Motor neuron (in vitro differentiated cells): ENCODE measurements at places on chromosomes 12 and 14.

DNA sequence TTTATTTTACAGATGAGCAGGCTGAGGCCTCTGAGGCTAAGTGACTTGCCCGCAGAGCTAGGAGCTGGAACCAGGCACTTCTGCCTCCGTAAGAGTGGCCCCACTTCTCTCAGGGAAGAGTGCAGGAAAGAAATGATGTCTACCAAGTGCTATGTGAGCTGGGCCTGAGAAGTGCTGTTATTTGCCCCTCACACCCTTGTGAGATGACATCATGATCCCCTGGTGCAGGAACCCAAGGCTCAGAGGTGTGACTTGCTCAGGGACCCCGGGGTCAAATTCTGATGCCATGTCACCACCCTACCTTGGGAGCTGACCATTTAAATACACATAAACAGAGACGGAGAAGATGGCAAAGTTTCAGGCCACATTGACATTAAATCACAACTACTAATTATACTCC lies 63.7 kb upstream of the DDX11 start:
- ATAC-seq = no peak

GRCh38 chr14:55749201-55749812 lies 169.3 kb downstream of the KTN1 start:
- no peak for ATAC-seq

- ATAC-seq = peak; percentile 88
These were observed 72.7 kb downstream of the MYRFL start for GRCh38 chr12:69897744-69898143.

- no peak for ATAC-seq
These were observed 2.7 kb downstream of the PDE3A start for GRCh38 chr12:20370866-20371519.

- ATAC-seq = no peak
These were observed 34.1 kb upstream of the CPM start for GRCh38 chr12:68967046-68967445.

GRCh38 chr12:123337070-123337469 lies 27.6 kb downstream of the SBNO1 start:
- ATAC-seq = no peak

DNA sequence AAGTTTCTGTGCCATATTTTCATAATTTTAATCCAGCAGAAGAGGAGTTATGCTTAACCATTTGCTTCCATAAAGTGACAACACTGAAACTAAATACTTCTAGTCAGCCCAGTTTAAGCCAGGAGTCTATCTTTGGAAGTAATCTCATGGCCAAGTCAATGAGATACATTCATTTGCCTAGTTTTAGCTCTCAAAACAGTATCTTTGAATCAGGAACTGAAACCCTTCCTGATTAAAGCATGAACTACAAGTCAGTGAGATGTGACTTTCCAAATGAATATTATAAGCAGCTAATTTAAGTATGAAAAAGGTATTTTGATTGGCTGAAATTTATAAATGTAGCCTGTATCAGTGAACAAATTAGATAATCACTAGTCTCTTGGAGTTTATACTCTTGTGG lies 491.5 kb downstream of the SLC6A15 start:
- ATAC-seq = no peak

DNA sequence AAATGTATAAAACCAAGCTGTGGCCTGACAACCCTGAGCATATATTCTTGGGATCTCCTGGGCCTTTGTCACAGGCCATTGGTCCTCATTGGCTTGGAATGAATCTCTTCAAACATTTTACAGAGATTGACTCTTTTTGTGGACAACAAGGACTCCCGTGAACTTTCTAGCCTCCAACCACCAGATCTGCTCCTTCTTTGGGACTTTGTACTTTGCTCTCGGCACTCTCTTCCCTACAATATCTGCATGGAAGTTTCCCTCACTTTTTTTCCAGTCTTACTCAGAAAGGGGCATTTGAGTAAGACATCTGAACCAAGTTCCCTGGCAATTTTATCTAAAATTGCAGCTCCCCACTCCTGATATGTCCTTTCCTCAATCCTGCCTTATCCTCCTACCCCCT lies 158.8 kb downstream of the PHLDA1 start:
- ATAC-seq = no peak

DNA sequence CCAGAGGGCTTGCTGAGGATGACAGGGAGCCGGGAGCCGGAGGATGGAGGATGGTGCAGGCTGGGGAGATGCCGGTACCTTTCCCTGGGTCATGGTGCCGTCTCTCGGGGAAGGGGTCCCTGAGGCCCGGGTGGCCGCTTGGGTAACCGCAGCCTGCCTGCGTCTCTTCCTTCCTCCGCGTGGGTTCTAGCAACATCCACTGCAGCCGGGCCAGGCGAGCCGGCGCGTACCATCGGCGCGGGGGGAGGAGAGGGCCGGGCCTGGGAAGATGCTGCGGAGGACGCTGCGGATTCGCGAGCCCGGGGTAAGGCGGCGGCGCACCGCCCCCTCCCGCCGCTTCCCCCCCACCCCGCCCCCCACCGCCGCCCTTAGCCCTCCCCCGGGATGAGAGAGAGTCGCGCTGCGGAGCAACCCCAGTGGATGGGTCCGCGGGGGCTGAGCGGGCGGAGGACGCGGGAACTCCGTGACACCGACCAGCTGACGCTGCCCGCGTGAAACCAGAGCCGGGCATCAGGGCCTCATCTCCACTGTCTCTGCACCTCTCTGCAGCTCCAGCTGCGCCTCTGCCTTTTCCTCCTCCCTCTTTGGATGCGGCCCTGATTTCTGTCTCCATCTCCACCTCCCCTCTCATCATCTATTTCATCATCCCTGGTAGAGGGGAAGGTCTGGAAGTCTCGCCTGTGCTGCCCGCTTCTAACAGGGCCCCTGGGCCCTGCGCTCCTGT lies at the start of gene FAIM2:
Gene FAIM2 (minus strand): TSS at position 201 of the 724 bp plus-strand sequence. CDS start 108 bp downstream, at position 93.
- peak; percentile 90 for ATAC-seq

GRCh38 chr12:41053046-41053445 lies 135.1 kb upstream of the PDZRN4 start:
- ATAC-seq = no peak

DNA sequence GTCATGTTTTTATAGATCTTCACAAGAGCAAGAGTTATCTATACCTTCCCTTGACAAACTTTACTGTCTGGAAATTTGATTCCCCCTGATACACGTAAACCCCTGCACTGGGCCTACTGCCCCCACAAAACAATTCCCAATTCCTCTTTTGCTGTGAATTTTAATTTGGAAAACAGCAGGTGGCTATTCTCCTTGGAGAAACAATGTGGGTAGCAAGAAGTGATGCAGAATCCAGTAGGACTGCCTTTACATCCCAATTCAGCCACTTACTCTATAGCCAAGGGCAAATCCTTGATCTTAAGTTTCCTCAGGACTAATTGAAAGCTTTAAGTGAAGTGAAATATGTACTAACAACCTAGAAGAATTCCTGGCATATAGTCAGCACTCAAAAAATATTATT lies 129.3 kb downstream of the ACSS3 start:
- ATAC-seq = no peak

DNA sequence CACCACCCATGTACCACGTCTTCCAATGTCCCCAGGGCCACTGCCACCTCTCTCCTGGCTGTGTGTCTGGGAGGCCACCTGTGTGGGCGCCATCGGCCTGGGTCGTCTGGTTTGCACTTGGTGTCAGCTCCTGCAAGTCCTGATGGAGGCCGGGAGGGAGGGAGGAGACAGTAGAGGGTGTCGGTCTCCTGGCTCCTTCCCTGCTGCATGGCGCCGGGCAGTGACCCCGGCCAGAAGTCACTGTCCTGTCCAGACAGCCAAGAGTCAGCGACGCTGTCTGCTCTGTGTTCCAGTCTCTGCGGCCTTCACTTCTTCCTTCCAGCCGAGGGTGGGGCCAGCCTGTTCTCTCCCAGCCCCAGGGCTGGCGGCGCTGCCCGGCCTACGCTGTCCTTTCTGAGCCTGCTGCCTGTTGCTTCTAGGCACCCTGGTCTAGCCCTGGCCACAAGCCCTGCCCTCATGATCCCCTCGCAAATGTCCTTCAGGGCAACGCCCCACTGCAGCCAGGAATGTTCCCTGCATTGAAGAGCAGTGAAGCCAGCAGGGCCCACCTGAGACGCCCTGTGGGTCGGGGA lies 13.0 kb upstream of the LBHD2 start:
- ATAC-seq = no peak

GRCh38 chr14:64279704-64280668 lies 14.2 kb downstream of the ESR2 start:
- ATAC-seq = no peak

DNA sequence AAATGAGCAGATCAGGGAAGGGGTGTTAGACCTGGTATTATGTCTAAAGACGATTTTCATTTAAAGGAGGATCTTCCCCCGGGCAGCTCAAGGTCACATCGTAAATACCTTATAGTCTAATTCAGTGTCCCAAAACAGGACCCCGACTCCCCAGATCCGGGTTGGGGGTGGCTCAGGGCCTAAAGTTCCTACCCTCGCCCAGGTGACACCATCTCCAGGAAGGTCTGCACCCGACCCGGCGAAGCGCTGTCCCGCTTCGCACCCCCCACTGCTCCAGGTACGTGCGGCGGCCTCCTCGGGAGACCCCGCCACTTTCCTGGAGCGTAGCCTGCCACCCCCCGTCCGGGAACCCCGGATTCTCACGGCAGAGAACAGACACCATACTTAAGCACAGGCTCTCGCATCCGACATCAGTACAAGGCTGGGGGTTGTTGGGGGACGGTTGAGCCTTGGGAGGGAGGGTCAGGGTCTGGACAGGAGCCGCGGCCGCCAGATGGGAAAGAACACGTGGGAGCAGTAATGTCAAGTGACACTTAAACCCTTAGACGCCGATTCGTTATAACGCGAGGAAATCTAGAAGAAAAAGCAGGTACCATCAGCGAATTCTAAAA lies 556 bp downstream of the TIMM9 start:
- ATAC-seq = peak; percentile 80

DNA sequence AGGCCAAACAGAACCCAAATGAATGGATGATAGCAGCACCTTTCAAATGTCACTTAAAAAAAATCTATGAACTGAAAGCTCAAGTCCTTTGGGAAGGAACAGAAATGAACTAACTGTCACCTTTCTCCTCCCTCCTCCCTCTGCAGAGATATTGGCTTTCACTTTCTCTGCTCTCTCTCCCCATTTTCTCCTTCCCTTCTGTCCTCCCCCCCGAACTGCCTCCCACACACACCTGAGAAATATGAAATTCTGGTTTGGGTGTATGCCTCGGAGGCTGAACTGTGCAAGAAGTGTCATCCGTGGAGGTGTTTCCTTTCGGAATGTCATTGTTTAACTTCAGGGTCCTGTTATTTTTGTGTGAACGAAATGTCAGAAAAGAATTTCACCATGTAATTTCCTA lies 87.8 kb downstream of the NEDD1 start:
- ATAC-seq = no peak

GRCh38 chr14:34088914-34089313 lies 138.0 kb upstream of the EGLN3 start:
- ATAC-seq = no peak

- ATAC-seq = peak; percentile 76
These were observed 994.5 kb upstream of the FLRT2 start for GRCh38 chr14:84535484-84535883.

DNA sequence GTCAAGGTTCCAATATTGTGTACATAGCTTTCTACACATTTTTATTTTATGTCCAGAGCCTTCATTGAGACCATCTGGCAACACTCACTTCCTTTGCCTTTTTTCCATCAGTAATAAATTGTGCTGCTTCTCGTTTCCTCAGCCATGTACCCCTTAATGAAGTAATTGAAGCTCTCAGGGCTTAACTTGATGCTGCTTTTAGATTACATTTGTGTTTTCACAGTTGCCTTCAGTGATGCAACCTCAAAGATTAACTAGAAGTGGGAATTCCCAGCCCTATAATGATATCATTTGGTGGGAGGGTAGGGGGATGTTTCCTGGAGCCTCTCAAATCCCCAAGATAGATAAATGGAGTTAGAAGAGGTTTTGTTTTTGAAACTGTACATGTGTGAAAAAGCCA lies 80.2 kb upstream of the KRR1 start:
- ATAC-seq = no peak

GRCh38 chr12:125071456-125071855 lies 6.2 kb downstream of the AACS start:
- ATAC-seq = no peak

- no peak for ATAC-seq
These were observed 707.6 kb upstream of the MDGA2 start for GRCh38 chr14:48382961-48383360.

DNA sequence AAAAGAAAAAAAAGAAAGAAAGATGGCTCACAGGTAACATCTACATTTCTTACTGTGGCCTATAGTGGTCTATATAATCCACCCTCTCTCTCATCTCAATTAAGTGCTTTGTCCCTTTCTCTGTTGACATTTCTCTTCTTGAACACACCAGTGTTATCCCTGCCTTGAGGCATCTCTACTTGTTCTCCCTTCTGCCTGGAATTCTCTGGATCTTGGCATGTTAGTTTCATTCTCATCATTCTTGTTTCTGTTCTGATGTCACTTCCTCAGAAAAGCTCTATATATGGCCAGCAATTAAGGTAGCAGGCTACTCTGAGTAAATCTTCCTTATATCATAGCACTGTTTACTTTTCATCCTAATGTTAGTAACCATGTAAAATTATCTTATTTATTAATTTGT lies 155.7 kb upstream of the PDZRN4 start:
- ATAC-seq = no peak

DNA sequence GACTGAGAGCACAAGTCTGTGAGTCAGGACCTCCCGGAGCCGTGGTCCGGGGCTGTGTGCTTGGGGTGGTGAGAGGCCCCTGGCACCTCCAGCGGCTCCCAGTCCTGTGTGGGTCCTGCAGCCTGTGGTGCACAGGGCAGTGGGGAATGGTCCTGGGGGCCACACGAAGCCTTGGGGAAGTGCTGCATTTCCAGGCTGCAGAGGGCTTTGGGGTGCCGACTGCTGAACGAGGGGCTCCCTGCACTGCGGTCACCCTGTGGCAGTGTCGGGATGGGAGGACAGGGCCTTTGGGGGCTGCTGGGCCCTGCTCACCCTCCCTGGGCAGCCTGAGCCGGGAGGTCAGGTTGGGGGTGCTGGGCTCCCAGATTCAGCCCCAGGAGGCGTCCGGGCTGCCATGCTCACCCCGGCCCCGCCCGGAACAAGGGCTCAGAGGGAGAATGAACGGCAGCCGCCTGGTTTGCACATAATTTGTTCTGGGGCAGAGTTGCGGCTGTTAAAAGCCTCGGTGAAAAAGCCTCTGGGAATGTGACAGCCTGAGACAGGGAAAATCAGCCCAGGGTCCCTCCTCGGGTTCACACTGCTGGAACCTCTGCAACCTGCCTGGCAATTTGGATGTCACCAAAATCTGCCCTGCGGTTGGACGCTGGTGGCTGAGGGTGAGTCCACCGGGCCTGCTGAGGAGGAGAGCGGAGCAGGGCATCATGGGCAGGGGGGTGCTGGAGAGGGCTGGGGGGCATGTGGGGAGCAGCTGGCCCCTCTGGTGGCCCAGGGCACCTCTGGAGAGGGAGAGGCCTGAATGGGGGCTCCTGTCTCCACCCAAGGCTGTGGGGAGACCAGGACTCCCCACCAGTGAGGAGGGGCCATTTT lies 109.2 kb downstream of the KIF26A start:
- ATAC-seq = no peak

- ATAC-seq = no peak
These were observed 81.2 kb upstream of the ATXN7L3B start for GRCh38 chr12:74456431-74456830.

GRCh38 chr12:39205969-39206368 lies 237.0 kb downstream of the KIF21A start:
- no peak for ATAC-seq

GRCh38 chr14:73747379-73748211 lies 33.4 kb upstream of the PNMA1 start:
- no peak for ATAC-seq
